ENCODE measurements at places on chromosomes 16 and 17.
A peak's percentile ranks its signal among the peaks of the same experiment; 100 is the strongest.

- no peak for DNase-seq
Measured at GRCh38 chr16:3520841-3521240, 20.0 kb downstream of the CLUAP1 start.

- DNase-seq: peak; percentile 59
Measured at GRCh38 chr17:29565643-29566472, 979 bp downstream of the ABHD15 start.

GRCh38 chr16:10918294-10919002 is 23.8 kb downstream of the DEXI start:
- DNase-seq: peak; percentile 83

DNA sequence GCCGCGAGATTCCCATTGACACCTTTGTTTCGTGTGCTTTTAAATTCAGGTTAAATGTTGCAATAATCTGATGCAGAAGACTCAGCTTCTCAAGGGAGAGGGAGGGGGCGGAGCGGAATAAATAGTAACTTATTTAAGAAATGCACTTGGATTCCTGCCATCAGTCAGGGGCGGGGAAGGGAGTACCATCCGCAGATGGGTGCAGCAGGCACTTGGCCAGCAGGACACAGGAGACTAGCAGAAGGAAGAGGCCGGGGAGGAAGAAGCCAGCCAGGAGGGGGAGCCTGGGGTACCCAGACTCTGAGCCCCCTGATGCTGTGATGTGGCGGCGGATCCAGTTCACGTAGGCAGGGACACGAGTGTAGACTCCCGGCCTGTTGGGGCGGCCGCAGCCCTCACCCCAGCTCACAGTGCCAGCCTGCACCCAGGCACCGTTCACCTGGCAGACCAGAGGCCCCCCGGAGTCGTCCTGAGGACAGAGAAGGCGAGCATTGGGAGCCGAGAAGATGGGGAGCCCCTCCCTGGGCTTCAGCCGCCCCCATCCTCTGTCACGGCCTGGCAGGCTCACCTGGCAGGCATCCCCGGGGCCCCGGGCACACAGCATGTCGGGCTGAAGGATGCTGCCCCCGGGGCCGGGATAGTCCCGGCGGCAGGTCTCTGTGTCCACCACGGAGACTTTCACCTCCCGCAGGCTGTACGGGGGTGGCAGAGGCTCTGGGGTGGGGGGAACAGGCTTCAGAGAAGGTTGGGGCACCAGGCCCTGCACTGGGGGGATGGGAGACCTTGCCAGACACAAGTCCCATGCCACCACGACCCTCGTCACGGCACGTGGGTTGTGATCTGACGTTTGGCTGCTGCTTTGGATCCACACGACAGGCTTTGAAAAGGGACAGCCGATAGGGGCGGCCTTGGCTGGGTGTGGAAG is 3.2 kb downstream of the TPSG1 start:
- DNase-seq: no peak

DNA sequence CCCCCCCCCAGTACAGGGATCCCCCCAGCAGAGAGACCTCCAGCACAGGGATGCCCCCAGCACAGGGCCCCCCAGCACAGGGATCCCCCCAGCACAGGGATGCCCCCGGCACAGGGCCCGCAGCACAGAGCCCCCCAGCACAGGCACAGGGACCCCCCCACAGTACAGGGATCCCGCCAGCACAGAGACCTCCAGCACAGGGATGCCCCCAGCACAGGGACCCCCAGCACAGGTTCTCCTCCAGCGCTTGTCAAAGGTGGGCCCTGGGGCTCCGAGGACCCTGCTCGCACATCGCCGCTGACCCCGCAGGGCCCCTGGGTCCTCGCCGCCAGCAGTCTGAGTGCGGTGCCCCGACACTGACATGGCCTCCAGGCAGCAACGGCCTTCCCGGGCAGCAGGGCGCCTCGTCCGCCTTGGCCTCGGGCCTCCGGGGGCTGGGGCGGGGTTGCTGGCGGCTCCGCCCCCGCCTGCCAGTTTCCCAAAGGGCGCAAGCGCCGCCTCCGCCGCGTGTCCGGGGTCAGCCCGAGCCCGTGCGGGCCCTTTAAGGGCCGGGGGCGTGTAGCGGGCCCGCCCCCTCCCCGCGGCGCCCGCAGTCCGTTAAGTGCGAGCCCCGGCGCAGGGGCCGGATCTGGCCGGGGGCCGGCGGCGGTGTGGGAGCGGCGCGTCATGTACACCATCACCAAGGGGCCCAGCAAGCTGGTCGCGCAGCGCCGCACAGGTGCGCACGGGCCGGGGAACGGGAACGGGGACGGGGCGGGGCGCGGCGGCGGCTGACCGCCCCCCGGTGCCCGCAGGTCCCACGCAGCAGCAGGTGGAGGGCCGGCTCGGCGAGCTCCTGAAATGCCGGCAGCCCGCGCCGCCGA is at the start of gene MCRIP2:
Gene MCRIP2 (plus strand): TSS at position 503 of the 863 bp plus-strand sequence. CDS start 164 bp downstream, at position 667.
- peak; percentile 67 for DNase-seq

DNA sequence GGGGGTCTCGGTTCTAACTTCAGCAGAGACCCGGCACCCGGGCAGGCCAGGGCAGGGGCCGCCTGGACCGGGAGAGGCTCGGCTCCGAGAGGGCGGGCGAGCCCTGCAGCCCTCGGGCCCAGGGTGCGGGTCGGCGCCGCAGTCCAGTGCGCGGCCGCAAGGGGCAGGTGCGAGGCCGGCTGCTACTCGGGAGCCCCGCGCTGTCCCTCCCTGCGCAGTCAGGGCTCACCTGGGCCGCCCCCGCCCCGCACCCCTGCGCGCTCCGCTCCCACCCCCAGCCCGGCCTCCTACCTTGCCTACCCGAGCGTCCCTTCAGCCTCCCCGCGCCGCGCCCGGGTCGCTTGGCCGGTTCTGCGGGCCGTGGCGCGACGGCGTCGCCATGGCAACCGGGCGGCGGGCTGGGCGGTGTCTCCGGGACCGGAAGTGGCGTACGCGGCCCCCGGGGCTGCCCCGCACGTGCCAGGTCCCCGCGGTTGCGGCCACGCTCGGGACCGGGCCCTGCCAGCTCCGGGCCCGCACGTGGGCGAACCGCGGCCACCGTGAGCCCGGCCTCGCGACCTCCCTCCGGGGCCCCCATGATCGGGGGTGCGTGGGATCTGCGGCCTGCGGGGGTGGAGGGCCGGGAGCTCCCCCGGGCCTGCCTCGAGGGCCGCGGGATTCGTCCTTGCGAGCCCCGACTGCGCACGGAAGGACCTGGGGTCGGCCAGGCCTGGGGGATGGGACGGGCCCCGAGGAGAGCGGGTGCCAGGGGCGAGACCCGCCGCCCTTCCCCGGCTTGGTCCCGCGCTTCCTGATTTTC is at the start of gene CYB561:
Gene CYB561 (minus strand): TSS at position 353 of the 799 bp plus-strand sequence. CDS start 8,759 bp downstream, outside the sequence.
- DNase-seq: peak; percentile 80

- DNase-seq: no peak
Measured at GRCh38 chr16:56510544-56510943, 9.3 kb downstream of the BBS2 start.

GRCh38 chr17:83126275-83126811 is 46.9 kb downstream of the METRNL start:
- DNase-seq: no peak

- no peak for DNase-seq
Measured at GRCh38 chr17:47190243-47190642, 1.1 kb upstream of the CDC27 start.

DNA sequence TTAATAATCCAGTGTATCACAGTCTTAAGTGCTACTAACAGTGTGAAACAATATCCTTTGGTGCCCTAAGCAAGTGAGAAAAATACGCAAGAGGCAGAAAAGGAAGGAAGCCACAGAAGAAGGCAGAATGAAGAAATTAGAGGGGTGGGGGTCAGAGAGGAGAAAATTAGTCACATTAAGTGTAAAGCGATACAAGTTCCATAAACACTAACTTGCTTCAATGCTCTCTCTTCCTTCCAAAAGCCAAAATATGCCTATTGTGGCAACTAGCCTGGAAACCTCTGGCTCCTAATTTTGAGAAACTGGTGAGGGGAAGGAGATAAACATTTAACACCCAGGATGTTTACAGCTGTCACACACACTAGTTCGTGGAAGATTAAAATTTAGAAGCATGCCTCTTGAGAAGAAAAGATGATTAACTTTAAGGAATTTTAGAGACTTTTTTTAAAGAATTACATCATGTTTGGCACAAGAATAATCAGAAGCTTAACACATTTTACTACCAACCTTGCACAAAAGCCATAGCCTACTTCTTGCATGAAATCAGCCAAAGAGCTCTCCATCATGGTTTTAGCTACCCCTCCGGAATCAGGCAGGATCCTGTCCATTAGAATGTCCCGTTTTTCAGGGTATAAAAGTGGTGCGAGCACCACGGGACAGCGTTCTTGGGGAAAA is 44.7 kb downstream of the CNOT1 start:
- no peak for DNase-seq

DNA sequence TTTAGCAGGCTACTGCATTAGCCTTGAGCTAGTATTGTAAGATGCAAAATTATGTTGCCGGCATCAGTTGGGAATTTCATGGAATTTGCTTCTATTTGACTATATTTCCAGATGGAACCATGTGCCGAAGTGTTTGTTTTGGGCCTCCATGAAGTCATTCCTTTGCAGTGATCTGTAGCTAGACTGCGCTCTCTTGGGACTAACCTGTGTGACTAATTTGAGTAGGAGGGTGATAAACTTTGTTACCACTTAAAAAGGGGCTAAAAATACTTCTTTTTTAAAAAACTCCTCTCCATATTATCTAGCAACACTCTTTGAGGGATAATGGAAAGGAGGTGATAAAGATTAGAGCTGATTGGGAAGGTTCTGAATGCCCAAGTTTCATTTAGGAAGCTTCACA is 166.8 kb upstream of the TBX2 start:
- no peak for DNase-seq

GRCh38 chr16:23323224-23324030 is 21.3 kb downstream of the SCNN1B start:
- no peak for DNase-seq

GRCh38 chr16:81216706-81217105 is 21.8 kb upstream of the BCO1 start:
- DNase-seq: no peak

- no peak for DNase-seq
Measured at GRCh38 chr17:55198690-55199370, 65.9 kb upstream of the HLF start.
